ENCODE measurements at places on chromosomes 2 and 18.

DNA sequence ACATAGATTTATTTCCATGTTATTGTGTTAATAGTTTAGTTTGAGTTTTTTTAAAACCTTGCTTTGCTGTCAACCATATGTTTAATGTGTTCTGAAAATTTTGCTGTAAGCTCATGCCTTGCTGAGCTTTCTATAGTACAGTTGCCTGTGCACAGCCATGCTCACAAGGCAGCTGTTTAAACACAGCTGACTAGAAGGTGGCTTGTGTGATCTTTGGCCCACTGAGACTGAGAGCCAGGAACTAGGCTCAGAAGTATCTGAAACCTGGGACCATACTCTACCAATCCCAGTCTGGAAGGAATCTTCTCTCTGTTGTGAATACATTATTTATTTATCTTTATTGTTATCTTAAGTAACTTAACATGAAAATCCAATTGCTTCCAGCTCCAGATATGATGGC is 350.5 kb downstream of the KIAA1328 start:
- DNase-seq: no peak

DNA sequence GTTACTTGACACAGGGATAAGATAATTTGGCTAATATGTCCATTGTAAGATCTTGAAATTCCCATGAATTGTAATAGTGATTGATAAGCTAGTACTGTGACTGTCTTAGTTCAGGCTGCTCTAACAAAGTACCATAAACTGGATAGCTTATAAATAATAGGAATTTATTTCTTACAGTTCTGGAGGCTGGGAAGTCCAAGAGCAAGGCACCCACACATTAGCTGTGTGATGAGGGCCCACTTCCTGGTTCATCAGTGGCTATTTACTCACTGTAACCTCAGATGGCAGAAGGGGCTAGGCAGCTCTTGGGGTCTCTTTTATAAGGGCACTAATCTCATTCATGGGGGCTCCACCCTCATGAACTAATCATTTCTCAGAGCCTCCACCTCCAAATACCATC is 28.5 kb downstream of the NOSTRIN start:
- DNase-seq: no peak

DNA sequence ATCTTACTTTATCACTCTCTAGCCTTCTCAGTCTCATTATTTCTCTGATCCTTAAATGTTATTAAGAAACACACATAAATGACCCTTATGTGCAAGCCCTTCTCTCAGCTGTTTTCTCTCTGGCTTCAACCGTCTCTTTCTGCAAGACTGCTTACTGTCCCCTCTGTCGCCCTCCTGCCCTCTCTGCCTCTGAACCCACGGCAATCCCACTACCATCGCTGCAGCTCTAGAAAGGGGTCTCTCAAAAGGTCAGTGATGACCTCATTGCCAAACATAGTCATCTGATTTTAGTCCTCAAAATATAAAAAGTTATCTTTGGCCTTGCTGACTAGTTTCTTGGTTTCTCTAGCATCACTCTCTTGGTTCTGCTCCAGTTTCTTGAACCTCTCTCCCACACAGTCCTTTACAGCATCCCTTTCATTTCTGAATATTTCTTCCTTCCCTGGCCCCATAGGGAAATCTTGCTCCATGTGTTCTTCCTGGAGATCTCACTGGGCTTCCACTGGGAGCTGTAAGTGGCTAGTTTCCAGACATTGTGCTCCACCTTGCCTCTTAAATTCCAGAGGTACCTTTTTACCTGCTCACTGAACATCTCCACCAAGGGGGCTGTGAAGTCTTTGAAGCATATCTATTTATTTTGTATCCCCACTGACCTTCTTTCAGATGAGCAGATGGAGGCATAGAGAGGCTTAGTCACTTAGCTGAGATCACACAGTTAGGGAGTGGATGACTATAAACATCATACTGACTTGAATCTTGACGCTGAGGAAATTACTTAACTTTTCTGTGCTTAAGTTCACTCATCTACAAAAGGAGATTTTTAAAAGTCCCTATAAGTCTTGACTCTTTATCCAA is 96.2 kb downstream of the PDE1A start:
- no peak for DNase-seq

DNA sequence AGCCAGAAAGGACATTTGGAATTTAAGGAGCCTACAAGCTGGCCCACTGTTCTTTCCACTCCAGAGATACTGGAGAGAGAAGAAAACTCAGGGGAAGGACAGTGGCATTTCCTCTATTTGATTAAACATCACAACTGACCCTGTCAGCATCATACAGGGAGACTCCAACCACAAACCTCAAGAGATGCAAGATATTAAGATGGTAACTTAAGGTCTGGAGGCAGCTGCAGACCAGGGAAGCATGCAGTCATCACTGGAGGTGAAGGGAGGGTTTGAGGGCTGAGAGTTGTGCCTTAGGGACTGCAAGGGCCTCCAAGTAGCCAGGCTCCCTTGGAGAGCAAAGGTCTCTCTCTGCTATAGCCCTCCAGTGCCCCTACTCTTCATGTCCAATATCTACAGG is 67.4 kb downstream of the RNF152 start:
- DNase-seq: no peak

GRCh38 chr2:135494503-135494902 is 36.5 kb downstream of the ZRANB3 start:
- no peak for DNase-seq

DNA sequence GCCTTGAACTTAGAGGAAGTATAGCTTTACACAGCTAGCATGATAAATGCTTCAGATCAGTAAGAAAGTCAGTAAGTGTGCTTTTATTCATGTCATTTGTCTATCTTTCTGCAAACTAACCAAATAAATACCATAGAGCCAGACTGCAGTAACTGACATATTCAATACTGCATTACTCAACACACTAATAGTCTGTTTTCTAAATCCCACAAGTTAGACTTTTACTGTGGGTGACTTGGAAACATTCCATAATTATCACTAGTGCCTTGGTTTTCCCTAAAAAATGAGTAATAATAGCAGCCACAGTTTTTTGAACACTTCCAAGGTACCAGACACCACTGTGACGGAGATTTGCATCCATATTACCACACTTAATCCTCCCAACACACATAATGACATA is 33.0 kb downstream of the ACVR1 start:
- no peak for DNase-seq

DNA sequence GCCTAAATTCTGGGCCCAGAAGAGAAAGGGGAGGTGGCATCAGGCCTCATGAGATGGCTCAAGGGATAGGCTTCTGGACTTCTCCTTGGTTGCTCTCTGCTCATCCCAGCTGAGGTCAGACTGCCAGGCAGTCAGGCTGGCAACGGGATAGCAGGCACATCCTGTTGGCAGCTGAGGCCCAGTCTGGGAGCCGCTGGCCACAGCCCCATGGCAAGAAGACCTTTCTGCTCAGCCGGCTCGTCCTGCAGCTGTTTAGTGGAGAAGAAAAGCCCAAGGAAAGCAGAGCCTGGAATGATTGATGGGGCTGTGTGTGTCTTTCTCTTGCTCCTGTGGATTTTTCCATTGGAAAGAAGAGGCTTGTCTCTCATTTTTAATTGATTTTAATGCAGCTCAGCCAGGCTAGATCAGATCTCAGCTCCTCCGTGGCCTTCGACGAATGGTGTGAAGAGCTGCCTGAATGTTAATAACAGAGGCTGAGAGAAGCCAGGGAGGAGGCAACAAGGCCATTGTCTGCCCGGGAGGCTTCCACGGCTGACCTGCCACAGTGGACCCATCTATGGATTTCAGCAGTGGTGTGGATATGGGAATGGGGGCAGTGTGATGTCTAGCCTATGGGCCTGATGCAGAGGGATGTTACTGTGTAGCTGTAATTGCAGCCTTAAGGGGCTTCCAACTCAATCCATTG is 99.5 kb downstream of the HS1BP3 start:
- DNase-seq: no peak

Data from cortex of kidney (tissue), 1 donor.